ENCODE measurements at places on chromosomes 4 and X. TPM values are rescaled to one million over a fixed set of nuclear protein-coding genes. Genes with fewer than 3 reads are reported as not detected.

IBSP gene
- total RNA-seq, result not detected

XK gene
- total RNA-seq, result 0.36 TPM

TRIM60 gene
- total RNA-seq, result not detected

FAM9B gene
- not detected for total RNA-seq

STK26 gene
- 10.0 TPM for total RNA-seq

PDLIM3 gene
- total RNA-seq, result not detected

ZDHHC9 gene
- 49.6 TPM for total RNA-seq

S100G gene
- total RNA-seq, result not detected

DUX4 gene
- not detected for total RNA-seq

RAB33A gene
- 0.19 TPM for total RNA-seq

CD99L2 gene
- 55.5 TPM for total RNA-seq

SMIM20 gene
- 23.5 TPM for total RNA-seq

OPRPN gene
- total RNA-seq, result not detected

COL25A1 gene
- not detected for total RNA-seq

CLDN34 gene
- not detected for total RNA-seq

ZFP42 gene
- not detected for total RNA-seq

ENPEP gene
- total RNA-seq, result 0.02 TPM

XPNPEP2 gene
- not detected for total RNA-seq

BEX3 gene
- 264 TPM for total RNA-seq

DCHS2 gene
- total RNA-seq, result not detected

NSUN7 gene
- 0.62 TPM for total RNA-seq

ADH4 gene
- not detected for total RNA-seq

NEIL3 gene
- 9.5 TPM for total RNA-seq

LRIT3 gene
- not detected for total RNA-seq

ZAR1 gene
- 0.12 TPM for total RNA-seq

PLAC1 gene
- 0.71 TPM for total RNA-seq

CENPVL1 gene
- not detected for total RNA-seq

FAM241A gene
- 0.82 TPM for total RNA-seq

GAGE2A gene
- not detected for total RNA-seq

CSAG1 gene
- not detected for total RNA-seq

SPATA4 gene
- 0.12 TPM for total RNA-seq

PLXNB3 gene
- total RNA-seq, result 3.3 TPM

CT45A1 gene
- total RNA-seq, result not detected

AMOT gene
- not detected for total RNA-seq

MAGEA8 gene
- total RNA-seq, result not detected

CABS1 gene
- total RNA-seq, result not detected

MAGEE2 gene
- total RNA-seq, result not detected

AWAT2 gene
- total RNA-seq, result not detected

DAPP1 gene
- not detected for total RNA-seq

VEGFC gene
- 10.5 TPM for total RNA-seq

ATP6AP1 gene
- 104 TPM for total RNA-seq

CLNK gene
- total RNA-seq, result not detected

COMMD8 gene
- 11.4 TPM for total RNA-seq

EGF gene
- total RNA-seq, result 0.45 TPM

TMPRSS11F gene
- total RNA-seq, result not detected

ELOVL6 gene
- 15.3 TPM for total RNA-seq

RPS6KA6 gene
- 6.5 TPM for total RNA-seq

TMEM33 gene
- 48.1 TPM for total RNA-seq

CCDC149 gene
- total RNA-seq, result 1.3 TPM

DCX gene
- not detected for total RNA-seq

PKD2 gene
- total RNA-seq, result 20.3 TPM

DDX53 gene
- not detected for total RNA-seq

TMEM156 gene
- 22.7 TPM for total RNA-seq

GAGE12F gene
- not detected for total RNA-seq

NDST4 gene
- total RNA-seq, result not detected
